Esophagus muscularis mucosa (tissue), 4 donors: ENCODE measurements at places on chromosomes 13 and 19. TPM values are rescaled to one million over a fixed set of nuclear protein-coding genes. Genes with fewer than 3 reads are reported as not detected.

LILRB5 gene
- 26.6 TPM for total RNA-seq

KCNC3 gene
- 0.33 TPM for total RNA-seq

PGLYRP2 gene
- not detected for total RNA-seq

IGSF23 gene
- total RNA-seq, result not detected

RXFP2 gene
- total RNA-seq, result 0.42 TPM

HSPBP1 gene
- total RNA-seq, result 34.2 TPM

CGB3 gene
- not detected for total RNA-seq

RFPL4A gene
- total RNA-seq, result not detected

- DNase-seq, result no peak
- H3K27ac ChIP-seq, result no peak overlapping the region
- H3K4me1 ChIP-seq, result no peaks in the 10 kb centered on the region
- H3K36me3 ChIP-seq, result no peaks in the 10 kb centered on the region
Observed at GRCh38 chr13:47215736-47216135, 318.9 kb upstream of the HTR2A start.

DNA sequence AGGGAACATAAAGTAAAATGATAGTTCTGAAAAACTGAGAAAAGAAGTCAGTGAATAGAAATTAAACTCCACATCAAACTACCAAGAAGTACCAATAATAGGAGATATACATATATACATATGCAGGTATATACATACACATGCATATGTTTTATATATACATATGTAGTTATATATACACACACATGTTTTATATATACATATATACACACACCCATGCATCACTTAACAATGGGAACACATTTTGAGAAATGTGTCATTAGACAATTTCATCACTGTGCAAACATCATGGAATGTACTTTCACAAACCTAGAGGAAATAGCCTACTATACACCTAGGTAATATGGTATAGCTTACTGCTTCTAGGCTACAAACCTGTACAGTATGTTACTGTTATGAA is 626.8 kb upstream of the PCDH9 start:
- H3K27ac ChIP-seq, result no peak overlapping the region
- H3K27me3 ChIP-seq, result no peaks in the 10 kb centered on the region
- H3K4me1 ChIP-seq, result no peaks in the 10 kb centered on the region

DNA sequence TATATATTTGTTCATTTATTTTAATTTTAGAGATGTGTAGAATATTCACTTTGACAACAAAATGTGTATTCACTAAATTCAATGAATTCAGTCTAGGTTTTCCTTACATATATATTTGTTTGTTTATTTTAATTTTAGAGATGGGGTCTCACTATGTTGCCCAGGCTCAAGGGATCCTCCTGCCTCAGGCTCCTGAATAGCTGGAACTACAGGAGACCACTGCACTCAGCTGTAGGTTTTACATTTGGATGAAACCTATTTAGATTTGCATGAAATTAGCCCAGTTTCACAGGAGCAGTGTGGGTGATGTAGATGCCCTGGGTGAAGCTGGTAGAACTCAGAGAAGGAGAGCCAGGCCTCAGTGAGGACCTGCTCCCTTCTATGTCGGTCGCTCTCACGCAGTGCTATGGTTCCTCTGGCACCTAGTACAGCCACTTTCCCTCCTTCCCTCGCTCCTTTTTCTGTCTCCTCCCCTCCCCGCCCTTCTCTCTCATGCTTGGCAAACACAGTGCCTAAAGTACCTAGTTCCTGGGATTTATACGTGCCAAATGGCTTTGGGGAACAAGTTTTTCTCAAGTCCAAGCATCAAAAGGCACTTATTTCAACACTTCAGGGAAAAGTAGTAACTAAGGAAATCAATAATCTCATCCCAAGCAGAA is 14.7 kb upstream of the HMGB1 start:
- no peaks in the 10 kb centered on the region for H3K27me3 ChIP-seq
- no peak for DNase-seq
- H3K4me1 ChIP-seq, result no peaks in the 10 kb centered on the region
- no peak overlapping the region for H3K27ac ChIP-seq
- H3K36me3 ChIP-seq, result no peaks in the 10 kb centered on the region

DNA sequence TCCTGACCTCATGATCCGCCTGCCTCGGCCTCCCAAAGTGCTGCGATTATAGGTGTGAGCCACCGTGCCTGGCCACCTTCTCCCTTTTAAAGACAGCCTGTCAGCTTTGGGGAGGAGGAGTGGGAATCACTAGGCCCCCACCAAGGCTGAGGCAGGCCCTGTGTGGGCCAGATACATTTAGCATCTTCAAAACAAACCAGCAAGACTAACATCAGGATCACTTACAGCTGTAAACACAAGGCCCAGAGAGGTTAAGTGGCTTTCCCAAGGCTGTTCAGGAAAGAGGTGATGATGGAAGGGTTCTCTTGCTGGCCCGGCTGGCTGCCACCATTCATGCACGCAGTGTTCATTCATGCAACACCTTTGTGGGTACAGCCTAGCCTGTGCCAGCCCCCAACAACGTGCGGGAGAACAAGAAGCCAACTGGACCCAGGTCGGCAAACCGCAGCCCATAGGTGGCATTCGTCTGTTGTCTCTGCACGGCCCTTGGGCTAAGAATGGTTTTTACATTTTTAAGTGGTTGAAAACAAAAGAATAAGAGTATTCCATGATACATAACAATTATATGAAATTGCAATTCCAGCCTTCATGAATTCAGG is 23.0 kb downstream of the IER2 start:
- peak overlapping the region; percentile 66 for H3K27ac ChIP-seq
- DNase-seq, result no peak
- no peaks in the 10 kb centered on the region for H3K27me3 ChIP-seq
- no peaks in the 10 kb centered on the region for H3K36me3 ChIP-seq

- DNase-seq, result no peak
- no peak overlapping the region for H3K27ac ChIP-seq
- no peaks in the 10 kb centered on the region for H3K27me3 ChIP-seq
- no peaks in the 10 kb centered on the region for H3K4me1 ChIP-seq
- H3K36me3 ChIP-seq, result no peaks in the 10 kb centered on the region
Observed at GRCh38 chr19:28184997-28185396, 1028.0 kb downstream of the UQCRFS1 start.

- H3K27me3 ChIP-seq, result no peaks in the 10 kb centered on the region
- H3K4me1 ChIP-seq, result peaks cover 56% of the 10 kb centered on the region
- no peaks in the 10 kb centered on the region for H3K36me3 ChIP-seq
- peak overlapping the region; percentile 89 for H3K4me3 ChIP-seq
- peak; percentile 90 for DNase-seq
Observed at GRCh38 chr19:34172661-34173192, 423 bp downstream of the LSM14A start.

GRCh38 chr19:29324291-29324680 is 111.3 kb upstream of the UQCRFS1 start:
- H3K4me1 ChIP-seq, result no peaks in the 10 kb centered on the region
- H3K4me3 ChIP-seq, result no peak overlapping the region
- peak; percentile 87 for DNase-seq

- no peaks in the 10 kb centered on the region for H3K36me3 ChIP-seq
- no peaks in the 10 kb centered on the region for H3K4me1 ChIP-seq
- no peak overlapping the region for H3K27ac ChIP-seq
- no peaks in the 10 kb centered on the region for H3K27me3 ChIP-seq
- H3K4me3 ChIP-seq, result no peak overlapping the region
Observed at GRCh38 chr19:32868206-32868950, 1.2 kb downstream of the SLC7A9 start.

- no peaks in the 10 kb centered on the region for H3K27me3 ChIP-seq
- H3K4me3 ChIP-seq, result no peak overlapping the region
- no peak overlapping the region for H3K27ac ChIP-seq
- no peak for DNase-seq
Observed at GRCh38 chr19:54489341-54489740, 13.3 kb upstream of the LAIR2 start.

DNA sequence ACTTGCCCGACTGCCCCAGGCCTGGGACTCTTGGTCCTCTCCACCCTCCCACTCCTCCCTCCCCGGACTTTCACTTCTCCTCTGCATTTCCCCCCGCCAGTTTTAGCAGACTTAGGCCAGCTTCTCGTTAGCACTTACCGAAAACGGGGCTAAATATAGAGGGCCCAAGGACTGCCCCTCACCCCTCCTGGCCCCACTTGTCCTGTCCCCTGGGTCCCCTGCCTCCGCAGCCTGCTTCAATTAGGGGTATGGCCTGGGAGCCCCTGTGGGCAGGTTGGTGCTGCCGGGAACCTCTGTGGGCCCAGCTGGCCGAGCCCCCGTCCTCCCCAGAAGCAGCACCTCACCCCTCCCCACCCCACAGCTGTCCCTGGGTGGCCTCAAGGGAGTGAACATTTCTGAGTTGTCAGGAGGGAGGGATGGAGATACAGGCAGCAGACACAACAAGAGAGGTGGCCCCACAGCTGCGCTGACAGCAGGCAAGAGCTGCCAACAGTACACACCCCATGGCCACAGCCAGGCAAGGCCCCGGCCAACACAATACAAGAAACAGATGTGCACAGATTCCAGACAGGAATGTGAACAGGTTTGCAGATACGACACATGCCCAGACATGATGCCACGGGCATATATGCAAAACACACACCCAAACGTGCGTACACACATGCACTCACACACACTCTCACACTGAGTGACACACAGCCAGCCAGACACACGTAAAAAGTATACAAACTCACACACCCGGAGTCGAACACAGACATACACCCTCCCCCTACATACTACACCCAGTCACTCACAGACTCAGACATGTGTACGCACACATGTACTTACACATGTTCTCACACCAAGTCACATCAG is 2.6 kb downstream of the POU2F2 start:
- no peak overlapping the region for H3K27ac ChIP-seq
- H3K4me3 ChIP-seq, result peak overlapping the region; percentile 10
- no peaks in the 10 kb centered on the region for H3K36me3 ChIP-seq
- peaks cover 21% of the 10 kb centered on the region for H3K4me1 ChIP-seq

GRCh38 chr19:52601025-52601973 is 31.2 kb downstream of the ZNF701 start:
- H3K27ac ChIP-seq, result peak overlapping the region; percentile 84
- H3K27me3 ChIP-seq, result no peaks in the 10 kb centered on the region
- peak; percentile 98 for DNase-seq
- peak overlapping the region; percentile 65 for H3K4me3 ChIP-seq

DNA sequence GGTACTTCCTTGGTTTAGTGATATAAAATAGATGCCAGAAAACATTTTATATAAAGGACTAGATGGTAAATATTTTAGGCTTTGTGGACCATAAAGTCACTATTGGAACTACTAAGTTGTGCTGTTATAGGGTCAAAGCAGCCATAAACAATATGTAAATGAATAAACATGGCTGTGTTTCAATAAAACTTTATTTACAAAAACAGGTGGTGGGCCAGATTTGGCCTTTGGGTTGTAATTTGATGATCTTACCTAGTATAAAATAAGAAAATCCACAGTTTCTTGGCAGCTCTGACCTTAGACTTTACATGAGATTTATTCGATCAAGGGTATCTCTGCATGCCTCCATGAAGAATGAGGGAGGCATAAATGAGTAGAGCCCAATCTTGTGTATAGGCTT is 232.0 kb upstream of the PCDH9 start:
- no peak overlapping the region for H3K4me3 ChIP-seq
- no peak for DNase-seq
- H3K4me1 ChIP-seq, result no peaks in the 10 kb centered on the region
- no peaks in the 10 kb centered on the region for H3K36me3 ChIP-seq

DNA sequence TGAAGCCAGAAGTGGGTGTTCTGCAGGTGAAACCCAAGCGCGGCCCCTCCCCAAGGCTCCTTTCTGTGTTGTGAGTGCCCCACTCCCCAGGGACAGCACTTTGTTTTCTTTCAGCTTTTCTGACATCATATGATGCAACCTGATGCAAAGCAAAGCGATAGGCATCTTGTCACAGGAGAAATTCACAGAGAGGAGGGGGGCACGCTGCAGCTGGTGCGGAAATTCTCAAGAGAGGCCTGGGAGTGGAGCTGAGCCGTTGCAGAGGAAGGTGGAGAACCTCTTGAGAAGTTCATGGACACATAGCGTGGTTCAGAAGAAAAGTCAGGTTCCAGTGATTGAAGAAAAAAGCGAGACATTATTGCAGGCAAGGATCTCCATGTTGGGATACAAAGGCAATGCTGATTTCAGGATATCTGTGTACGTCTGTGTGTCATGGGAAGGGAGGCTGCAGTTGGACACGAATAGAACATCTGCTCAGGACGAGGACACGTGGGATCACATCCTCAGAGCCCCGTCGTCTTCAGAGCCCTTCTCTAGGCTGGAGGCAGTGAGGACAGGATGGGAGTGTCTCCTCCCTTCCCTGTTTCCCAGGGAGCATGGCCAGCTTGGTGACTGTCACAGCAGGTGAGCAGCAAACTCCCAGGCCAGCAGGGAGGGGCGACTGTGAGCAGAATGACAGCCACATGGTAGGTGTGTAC is 79.2 kb downstream of the IRS2 start:
- H3K27me3 ChIP-seq, result no peaks in the 10 kb centered on the region
- H3K36me3 ChIP-seq, result no peaks in the 10 kb centered on the region
- H3K4me3 ChIP-seq, result no peak overlapping the region
- H3K4me1 ChIP-seq, result no peaks in the 10 kb centered on the region
- no peak overlapping the region for H3K27ac ChIP-seq

- peaks cover 16% of the 10 kb centered on the region for H3K4me1 ChIP-seq
- no peaks in the 10 kb centered on the region for H3K27me3 ChIP-seq
- no peak overlapping the region for H3K27ac ChIP-seq
- H3K4me3 ChIP-seq, result no peak overlapping the region
- H3K36me3 ChIP-seq, result peaks cover 78% of the 10 kb centered on the region
Observed at GRCh38 chr13:98881390-98881789, 96.5 kb downstream of the DOCK9 start.

DNA sequence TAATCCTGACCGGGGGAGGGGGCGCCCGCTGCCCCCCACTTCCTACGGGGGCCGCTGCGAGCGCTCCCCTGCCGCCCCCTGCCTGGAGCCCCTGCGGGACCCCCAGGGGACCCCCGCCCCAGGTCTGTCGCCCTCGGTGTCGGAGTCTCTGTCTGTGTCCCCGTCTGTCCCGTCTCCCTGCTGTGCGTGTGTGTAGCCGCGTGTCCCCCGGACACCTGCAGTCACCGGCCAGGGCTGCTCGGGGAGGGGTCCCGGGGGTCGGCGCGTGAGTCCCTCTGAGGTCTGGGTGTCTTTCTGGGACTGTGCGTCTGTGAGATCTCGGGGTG is 7.7 kb upstream of the NFIC start:
- no peak for DNase-seq
- H3K36me3 ChIP-seq, result no peaks in the 10 kb centered on the region
- peak overlapping the region; percentile 99 for H3K4me3 ChIP-seq
- H3K27me3 ChIP-seq, result no peaks in the 10 kb centered on the region

DNA sequence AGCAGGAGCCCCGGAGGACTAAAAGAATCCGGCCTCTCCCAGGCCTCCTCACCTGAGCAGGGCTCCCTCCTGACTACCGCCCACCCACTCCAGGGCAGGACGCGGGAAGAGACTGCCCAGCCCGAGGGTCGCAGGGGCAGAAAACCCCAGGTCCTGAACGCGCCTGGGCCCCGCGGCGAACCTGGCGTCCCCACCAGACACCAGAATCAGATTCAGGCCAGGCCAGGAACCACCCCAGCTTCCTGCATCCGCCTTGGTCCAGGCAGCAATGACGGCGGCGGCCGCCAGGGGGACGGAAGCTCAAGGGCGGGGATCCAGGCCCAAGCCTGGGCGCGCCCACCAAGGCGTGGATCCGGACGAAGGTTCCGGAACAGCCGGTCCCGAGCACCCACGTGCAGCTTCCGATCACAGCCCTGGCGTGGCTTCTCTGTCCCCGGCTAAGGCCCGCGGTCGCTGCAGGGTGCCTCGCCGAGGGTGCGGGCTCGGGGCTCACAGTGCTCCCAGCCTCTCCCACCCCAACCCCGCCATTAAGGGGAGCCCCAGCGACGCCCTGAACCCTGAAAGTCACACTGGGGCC is 3.6 kb downstream of the LGALS7 start:
- no peaks in the 10 kb centered on the region for H3K27me3 ChIP-seq
- peak overlapping the region; percentile 36 for H3K4me3 ChIP-seq
- no peaks in the 10 kb centered on the region for H3K36me3 ChIP-seq
- peaks cover 10% of the 10 kb centered on the region for H3K4me1 ChIP-seq
- DNase-seq, result peak; percentile 96

- H3K4me3 ChIP-seq, result no peak overlapping the region
- no peaks in the 10 kb centered on the region for H3K4me1 ChIP-seq
- no peaks in the 10 kb centered on the region for H3K36me3 ChIP-seq
- no peaks in the 10 kb centered on the region for H3K27me3 ChIP-seq
- no peak overlapping the region for H3K27ac ChIP-seq
Observed at GRCh38 chr13:70814684-70815083, 706.4 kb upstream of the KLHL1 start.
